ENCODE measurements at places on chromosomes 11 and 22.

DNA sequence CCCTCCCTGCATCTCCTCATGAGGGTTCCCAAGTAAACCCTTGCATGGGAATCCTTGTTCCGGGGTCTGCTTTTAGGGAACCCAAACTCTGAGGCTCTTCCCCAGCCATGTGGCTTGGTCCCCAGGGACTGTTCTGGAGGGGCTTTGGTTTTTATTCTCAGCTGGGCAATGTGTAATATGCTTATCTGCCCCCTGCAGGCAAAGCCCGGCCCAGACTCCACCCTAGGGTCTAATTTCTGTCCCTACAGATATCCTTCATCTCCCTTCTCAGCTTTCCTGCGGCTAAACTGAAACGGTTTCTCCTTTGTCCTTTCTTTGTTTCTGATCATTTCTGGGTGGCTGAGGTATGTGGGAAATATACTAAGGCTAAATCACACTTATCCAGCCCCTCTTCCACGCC lies 37.1 kb downstream of the TST start:
- DNase-seq, result no peak

- DNase-seq, result no peak
Observed at GRCh38 chr22:30832407-30832987, 136.1 kb downstream of the MORC2 start.

- no peak for DNase-seq
Observed at GRCh38 chr11:128536506-128536905, 50.9 kb downstream of the ETS1 start.

DNA sequence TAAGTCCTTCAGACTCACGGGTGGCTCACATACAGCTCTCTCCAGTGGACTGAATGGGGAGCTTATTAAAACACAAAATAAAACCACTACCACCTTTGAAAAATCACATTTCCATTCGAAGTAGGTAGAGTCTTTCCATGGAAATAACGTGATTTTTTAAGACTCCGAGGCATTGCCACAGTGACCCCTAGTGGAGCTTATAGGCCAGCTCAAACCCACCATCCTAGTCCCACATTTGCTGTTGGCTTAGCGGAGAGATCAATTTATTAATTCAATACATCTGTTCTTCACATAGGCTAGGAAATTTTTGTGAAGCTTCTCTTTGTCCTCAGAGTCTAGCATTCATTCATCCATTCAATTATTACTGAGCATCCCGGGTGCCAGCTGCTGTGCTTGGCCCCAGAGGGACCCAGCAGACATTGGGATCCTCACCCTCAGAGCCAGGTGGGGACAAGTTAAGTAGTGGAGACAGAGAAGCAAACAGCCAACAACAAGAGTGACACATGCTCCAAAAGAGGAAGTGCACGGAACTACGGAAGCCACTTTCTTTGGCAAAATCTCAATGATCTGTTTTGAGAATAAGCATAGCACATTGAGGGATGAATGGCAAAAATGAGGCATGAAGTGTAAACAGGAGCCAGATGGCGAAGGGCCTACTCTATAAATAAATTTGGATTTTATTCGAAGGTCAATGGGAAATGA lies 10.2 kb upstream of the P4HA3 start:
- DNase-seq, result no peak

GRCh38 chr11:737366-737765 lies 9.9 kb upstream of the TALDO1 start:
- no peak for DNase-seq

DNA sequence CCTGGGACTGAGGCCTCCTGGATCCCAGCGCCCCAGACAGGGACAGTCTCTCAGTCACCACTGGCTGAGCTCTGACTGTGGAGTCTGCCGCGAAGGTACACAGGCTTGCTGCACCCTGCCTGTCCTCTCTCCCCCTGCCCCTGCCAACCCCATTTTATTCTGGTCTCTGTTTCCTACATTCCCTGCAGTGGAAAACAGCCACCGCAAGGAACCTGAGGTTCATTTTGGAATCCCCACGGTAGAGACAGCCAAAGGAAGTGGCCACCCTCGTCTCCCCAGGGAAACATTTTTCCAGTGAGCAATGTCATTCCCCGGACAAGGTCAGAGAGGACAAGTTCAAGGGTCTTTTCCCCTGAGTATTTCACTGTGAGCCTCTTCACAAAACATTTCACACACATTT lies 56.6 kb downstream of the FBXO7 start:
- DNase-seq, result no peak

DNA sequence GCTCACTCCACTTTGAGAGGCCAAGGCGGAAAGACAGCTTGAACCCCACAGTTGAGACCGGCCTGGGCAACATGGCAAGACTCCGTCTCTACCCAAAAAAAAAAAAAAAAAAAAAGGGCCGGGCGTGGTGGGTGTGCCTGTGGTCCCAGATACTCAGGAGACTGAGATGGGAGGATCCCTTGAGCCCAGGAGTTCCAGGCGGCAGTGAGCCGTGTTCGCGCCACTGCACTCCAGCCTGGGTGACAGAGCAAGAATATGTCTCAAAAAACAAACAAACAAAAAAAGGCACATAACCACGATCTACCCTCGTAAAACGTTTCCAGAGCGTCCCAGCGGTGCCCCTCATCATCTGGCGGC lies 861 bp upstream of the RAD9A start:
- no peak for DNase-seq

GRCh38 chr11:129698212-129698611 lies 117.4 kb upstream of the TMEM45B start:
- DNase-seq, result no peak

DNA sequence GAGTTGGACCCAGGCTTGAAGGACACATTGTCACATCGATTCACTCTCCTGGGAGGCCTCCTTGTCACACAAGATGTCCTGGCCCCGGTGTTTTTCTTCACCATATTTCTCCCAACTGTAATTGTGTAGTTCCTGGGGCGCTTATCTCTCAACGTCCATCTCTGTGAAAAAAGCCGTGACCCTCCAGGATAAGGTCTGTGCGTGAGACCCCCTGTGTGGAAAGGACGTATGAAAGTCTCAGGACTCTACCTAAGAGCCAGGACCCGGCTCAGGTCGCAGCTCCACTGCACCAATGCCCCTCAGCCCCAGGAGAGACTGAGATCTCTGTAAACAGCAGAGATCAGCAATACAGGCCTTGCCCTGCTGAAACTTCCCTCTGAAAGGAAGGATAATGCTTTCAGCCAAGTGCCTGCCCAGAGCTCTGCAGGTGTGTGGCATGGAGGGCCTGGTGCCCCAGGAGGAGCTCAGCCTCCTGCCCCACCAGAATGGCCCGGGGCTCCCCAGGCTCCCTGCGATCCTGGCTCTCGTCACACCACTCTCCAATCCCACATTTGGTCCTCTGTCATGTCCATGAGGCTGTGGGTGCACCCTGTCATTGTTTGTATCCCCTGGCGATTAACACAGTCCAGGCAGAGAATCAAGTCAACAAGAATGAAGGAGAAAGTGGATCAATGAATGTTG lies 119.2 kb upstream of the TMEM45B start:
- no peak for DNase-seq

GRCh38 chr11:111001986-111002611 lies 243.4 kb upstream of the POU2AF2 start:
- no peak for DNase-seq

DNA sequence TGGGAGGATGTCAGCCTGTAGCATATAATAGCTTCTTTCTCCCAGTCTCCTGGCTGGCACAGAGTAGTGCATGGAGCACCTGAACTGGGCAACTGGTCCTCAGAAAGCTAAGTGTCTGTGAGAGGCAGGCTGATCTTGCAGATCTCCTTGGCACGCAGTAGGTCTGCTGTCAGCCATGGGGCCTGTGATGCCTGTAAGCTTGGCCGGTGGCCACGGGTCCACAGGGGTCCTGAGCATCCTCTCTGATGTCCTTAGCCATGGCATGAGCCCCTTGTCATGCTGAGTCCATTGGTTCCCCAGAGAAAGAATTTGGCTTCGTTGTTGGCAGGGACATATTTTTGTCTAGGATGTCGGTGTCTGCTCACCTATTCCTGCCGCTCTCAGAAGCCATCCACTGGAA lies 25.0 kb downstream of the AMPD3 start:
- DNase-seq, result no peak

- DNase-seq, result no peak
Observed at GRCh38 chr11:11786771-11787170, 55.0 kb upstream of the USP47 start.

DNA sequence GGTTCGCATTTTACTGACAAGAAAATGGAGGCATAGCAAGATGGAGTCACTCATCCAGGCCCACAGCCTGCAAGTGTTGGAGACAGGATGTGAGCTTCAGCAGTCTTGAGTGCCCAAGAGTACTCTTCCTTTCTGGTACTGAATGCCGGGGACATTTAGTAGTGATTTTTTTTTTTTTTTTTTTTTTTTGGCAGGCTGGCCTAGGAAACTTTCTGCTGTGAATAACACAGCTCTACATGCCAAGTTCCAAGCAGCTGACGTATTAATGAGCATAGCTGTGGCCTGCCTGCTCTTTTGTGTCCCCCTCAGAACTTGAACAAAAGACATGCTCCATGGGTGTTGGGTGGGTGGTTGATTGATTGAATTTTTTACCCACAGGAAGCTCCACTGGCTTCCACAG lies 195.5 kb upstream of the CADM1 start:
- DNase-seq, result no peak

GRCh38 chr11:34235189-34235588 lies 122.6 kb downstream of the ABTB2 start:
- no peak for DNase-seq

DNA sequence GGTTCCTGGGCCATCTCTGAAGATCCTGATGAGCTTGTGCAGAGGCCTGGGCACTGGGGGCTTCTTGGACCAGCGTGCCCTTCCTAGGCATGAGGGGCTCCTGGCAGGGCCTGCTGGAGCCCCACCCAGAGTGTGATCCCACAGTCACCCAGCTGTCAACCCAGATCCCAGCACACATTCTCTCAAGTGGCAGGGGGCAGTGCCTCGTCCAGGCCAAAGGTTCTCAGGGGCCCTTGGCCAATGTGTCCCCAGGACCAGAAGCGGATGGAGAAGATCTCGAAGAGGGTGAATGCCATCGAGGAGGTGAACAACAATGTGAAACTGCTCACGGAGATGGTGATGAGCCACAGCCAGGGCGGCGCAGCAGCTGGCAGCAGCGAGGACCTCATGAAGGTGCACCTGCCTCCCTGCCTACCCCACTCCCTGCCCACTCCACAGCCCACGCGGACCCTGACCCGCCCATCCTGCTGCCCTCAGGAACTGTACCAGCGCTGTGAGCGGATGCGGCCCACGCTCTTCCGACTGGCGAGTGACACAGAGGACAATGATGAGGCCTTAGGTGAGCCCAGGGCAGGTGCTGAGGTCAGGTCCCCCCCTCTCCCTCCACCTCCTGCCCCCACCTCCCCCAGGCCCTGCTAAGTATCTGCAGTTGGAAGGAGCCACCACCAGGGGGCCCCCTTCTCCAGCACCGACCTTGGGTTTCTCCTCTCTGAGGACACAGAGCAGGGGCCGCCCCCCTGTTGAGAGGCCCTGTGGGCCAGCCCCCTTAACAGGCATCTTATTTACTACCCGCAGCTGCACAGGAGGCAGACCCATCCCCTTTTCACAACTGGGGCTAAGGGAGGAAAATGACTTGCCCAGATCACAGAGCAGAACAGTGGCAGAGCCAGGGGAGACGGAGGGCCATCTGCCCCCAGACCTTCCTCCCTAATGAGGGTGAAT lies 14.7 kb downstream of the GGA1 start:
- DNase-seq, result no peak

DNA sequence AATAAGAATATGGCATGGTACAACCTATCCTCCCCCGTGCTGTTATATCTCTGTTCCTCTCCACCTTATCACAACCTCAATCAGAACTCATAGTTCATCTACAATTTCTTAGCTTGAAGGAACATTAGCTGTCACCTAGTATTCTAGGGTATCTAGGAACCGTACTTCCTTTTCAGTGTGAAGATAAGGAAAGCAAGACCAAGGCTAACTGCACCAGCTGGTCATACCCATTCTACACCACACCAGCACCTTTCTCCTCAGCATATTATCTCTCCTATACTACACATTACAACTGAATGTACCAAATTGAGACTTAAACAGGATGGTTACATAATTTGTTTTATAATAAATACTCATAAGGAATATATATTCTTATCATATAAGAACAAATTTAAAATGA lies 73.1 kb downstream of the ARHGAP32 start:
- DNase-seq, result no peak

- no peak for DNase-seq
Observed at GRCh38 chr11:45511566-45511965, 153.9 kb downstream of the CHST1 start.

GRCh38 chr11:88623531-88623930 lies 286.0 kb upstream of the CTSC start:
- no peak for DNase-seq

DNA sequence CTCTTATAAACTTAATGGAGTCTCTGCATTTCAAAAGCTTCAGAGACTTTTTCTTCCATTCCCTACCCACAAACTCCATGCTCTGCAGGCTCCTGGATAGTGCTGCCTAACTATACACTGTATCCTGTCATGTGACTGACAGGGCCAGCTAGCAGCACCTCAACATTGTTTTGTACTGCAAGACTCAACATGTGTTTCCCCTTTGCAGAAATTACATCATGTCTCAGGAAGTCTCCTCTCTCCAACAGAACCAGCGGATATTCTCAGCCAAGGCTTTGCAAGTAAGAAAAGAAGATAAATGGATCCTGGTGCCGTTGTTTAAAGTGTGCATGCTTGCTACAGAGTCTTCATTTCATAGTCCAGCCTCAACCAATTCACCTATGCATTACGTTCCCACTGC lies 164.0 kb upstream of the UBASH3B start:
- DNase-seq, result no peak

DNA sequence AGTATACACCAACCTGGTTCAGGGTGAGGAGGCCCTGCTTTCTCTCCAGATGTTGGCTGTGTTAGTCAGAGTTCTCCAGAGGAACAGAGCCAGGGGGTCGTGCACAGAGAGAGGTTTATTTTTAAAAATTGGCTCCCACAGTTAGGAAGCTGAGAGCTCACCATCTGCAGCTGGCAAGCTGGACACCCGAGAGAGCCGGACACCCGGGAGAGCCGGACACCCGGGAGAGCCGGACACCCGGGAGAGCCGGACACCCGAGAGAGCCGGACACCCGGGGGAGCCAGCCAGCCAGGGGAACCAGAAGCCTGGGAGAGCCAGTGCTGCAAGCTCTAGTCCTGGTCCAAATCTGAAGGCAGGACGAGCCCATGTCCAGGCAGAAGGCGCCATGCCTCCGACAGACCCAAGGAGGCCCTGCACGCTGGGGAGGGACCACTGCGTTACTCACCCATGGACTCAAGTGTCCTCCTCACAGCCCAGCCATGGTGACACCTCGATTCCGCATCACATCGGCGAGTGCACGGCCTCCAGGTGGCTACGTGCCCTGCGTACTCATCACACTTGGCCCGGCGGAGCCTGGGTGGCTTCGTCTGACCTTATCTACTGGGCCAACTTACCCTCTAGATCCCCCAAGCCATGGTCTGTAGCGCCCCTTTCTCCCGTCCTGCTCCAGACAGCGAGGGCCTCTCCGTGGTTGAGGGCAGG lies 99.0 kb downstream of the BRD1 start:
- no peak for DNase-seq

DNA sequence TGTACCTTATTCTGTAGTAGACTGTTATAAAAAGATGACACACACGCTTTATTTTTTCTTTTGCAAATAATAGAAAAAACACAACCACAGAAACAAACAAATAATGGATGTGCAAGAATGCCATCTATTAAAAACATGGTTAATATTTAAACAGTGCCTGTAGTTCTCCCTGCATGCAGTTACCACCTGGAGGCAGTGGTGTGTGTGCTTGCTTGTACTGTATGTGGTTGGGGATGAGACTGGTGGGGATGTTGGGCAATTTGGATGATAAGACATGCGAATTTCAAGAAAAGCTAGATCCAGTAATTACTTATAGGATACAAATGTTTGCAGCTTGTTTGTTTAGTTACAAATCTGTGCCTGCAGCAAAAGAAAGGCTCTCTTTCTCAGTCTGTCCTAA lies 3.6 kb downstream of the C11orf87 start:
- DNase-seq, result no peak

GRCh38 chr22:31222736-31223135 lies 10.6 kb downstream of the LIMK2 start:
- no peak for DNase-seq

All from H1 (cell line).